LoVo (cell line): ENCODE measurements at places on chromosomes 4 and X.

DNA sequence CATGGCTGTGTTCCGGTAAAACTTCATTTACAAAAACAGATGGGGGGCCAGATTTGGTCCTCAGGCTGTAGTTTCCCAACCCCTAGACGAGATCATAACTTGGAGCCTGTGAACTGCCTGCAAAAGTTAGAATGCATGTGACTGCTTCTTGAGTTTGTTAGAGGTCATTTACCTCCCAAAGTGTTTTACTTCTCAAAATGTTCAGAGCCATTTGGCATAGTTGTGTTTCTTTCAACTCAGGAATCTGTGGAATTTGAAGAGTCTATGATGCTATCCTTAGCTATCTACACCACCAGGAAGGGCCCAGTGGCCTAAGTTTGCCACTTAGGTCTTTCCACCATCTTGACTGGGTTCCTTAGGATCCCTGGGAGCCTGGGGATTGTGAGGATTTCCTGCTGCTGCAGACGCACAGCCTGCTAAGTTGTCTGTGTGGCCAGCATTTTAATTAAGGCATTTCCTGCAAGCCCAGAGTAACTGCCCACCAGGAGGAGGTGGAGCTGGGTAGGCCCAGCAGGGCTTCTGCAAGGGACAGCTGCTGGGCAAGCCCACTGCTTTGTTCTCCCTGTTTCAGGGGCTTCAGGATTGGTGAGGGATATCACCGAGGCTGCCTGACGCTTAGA lies 53.1 kb downstream of the CCNI start:
- DNase-seq = no peak

DNA sequence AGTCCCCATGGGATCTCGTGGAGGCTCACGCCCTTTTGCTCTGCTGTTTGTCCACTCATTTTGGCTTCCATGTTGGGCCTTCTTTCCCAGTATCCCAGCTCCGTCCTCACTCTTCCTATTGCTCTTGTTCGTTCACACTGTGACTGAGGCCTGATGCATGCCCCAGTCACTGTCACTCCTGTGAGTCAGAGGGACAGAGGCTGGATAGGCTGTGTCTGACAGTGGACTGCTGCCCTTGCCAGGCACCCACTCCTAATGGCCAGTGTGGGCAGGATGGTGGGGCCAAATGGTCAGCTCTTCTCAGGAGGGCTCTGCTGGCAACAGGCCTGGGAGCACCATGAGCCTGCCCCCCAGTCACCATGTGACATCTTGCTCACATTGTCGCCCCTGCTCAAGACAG lies 40.0 kb downstream of the HADH start:
- DNase-seq = no peak

- no peak for DNase-seq
Measured at GRCh38 chrX:42825201-42825600, 47.2 kb upstream of the PPP1R2C start.

DNA sequence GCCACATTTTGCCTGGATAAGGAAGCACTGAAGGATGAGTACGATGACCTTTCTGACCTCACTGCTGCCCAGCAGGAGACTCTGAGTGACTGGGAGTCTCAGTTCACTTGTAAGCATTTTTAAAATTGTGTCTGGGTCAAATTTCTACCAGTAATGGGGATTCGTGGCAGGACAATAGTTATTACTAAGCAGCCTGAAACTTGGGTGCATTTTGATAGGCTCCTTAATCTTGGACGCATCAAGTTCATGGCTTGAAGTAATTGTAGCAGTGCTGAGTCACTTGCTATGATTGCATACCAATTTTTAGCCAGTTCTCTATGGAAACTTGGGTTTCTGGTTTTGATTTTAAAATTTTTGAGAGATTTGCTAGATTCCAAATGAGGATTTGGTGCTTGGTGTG lies 4.3 kb downstream of the PGRMC1 start:
- DNase-seq = no peak

DNA sequence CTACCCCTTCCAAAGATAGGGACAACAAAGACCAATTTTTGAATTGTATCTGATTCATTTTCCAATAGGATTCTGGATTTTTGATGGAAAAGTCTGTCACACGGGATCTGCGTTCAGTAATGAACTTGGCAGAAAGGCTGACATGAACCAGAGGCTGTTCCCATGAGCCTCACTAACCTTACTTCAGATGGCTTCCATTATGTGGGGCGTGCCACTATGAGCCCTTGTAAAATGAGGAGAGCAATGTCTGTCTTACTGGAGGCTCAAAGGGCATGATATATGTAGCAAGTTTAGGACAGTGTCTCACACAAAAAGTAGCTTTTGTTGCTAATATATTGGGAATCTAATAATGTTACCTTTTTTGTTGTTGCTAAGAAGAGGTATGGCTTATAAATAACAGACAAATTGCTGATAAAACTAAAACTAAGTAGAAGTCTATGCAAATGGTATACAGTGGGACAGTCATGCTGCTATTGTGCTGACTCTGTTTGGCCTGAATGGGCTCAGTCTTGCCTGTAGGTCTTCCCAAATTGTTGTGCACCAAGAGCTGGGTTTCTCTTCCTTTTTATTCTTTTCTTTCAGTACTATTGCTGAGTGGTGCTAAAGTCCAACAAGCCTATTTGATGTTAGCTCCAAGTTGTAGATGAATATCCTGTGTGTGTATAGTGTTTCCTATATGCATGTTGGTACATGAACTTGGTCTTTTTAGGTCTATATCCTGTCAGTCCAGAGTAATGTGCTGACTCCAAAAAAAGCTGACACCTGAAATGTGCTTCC lies 132.1 kb downstream of the SPRY1 start:
- no peak for DNase-seq
